ENCODE measurements at places on chromosomes 12 and 14.
A peak's percentile ranks its signal among the peaks of the same experiment; 100 is the strongest.

GRCh38 chr14:70635971-70636595, 5.6 kb upstream of the TTC9 start:
- no peak for DNase-seq
- H3K27me3 ChIP-seq: peaks cover 46% of the 10 kb centered on the region
- peaks cover 3% of the 10 kb centered on the region for H3K4me1 ChIP-seq
- H3K4me3 ChIP-seq: no peak overlapping the region
- no peak overlapping the region for H3K27ac ChIP-seq
- peaks cover 2% of the 10 kb centered on the region for H3K36me3 ChIP-seq

- no peaks in the 10 kb centered on the region for H3K27me3 ChIP-seq
- H3K4me3 ChIP-seq: no peak overlapping the region
- no peak for DNase-seq
- H3K36me3 ChIP-seq: no peaks in the 10 kb centered on the region
- H3K27ac ChIP-seq: no peak overlapping the region
- peaks cover 29% of the 10 kb centered on the region for H3K4me1 ChIP-seq
Measured at GRCh38 chr12:29158115-29158763, 9.2 kb downstream of the FAR2 start.

DNA sequence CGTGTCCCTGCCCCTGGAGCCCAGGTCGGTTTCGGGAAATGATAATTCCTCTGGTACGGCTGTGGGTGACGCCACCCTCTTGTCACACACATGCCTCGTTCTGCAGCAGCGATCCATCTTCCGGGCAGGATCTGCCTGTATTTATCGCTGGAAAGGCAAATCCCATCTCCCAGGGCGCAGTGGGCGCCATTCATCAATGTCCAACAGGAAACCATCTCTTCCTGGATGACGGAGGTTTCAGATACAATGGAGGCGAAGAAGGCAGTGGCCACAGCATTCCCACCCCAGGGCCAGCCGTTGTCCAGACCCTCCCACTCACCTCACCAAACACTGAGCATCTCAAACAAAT, 74.2 kb downstream of the NOC4L start:
- peaks cover 2% of the 10 kb centered on the region for H3K36me3 ChIP-seq
- DNase-seq: peak; percentile 57
- H3K27me3 ChIP-seq: peaks cover 55% of the 10 kb centered on the region
- no peak overlapping the region for H3K4me3 ChIP-seq
- H3K4me1 ChIP-seq: peaks cover 5% of the 10 kb centered on the region
- no peak overlapping the region for H3K27ac ChIP-seq

DNA sequence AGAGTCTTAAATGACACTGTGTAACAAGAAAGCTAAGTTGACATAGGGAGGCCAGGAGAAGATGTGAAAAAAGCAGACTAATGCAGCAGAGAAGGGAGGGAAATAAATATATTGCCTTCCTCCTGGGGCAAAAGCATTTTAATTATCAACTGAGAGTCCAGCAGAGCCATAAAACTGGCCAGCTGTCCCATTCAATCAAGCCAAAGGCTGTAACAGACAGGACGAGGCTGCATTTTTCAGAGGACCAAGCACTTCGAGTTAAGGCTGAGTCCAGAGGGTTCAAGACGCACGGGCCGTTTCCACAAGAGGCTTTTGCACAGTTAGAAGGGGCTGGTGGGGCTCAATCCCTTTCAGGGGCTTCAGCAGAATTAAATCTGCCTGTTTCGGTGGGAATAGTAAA, 20.4 kb downstream of the MAP3K9 start:
- DNase-seq: no peak
- peaks cover 13% of the 10 kb centered on the region for H3K4me1 ChIP-seq
- peaks cover 3% of the 10 kb centered on the region for H3K27me3 ChIP-seq
- H3K27ac ChIP-seq: no peak overlapping the region
- H3K4me3 ChIP-seq: no peak overlapping the region
- peaks cover 2% of the 10 kb centered on the region for H3K36me3 ChIP-seq

DNA sequence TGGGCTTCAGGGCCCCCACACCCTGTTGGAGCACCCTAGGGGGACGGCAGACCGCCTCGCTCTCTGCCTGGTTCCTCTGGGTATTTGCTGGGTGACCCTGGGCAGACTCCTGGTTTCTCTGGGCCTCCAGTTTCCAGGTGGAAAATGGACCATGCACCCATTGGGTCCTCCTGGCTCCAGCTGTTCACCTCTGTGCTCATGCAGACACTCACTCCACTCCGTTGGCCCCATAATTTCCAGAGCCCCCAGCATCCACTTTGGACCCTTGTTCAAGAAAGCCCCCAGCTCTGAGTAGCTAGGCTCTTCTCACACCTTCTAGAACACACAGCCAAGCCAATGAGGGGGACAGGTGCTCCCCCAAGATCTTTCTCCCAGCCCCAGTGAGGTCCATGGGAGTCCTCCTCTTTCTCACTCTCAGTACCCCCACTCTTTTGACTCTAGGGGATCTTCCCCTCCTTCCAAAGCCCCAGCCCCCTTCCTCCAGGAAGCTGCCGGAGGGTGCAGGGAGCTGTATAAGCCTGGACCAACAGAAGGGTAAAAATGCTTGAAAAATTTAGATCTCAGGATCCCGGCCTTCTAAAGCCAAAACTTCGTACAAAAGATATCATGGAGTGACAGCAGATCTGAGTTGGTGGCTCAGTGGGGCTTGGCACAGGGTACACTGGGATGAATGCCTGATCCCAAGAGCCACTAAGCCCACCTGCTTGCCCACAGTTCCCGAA, 174.8 kb upstream of the RTL1 start:
- peak; percentile 24 for DNase-seq
- H3K4me1 ChIP-seq: peaks cover 34% of the 10 kb centered on the region
- no peak overlapping the region for H3K4me3 ChIP-seq
- H3K27me3 ChIP-seq: no peaks in the 10 kb centered on the region

- peak overlapping the region; percentile 98 for H3K27ac ChIP-seq
- H3K4me3 ChIP-seq: peak overlapping the region; percentile 91
- H3K4me1 ChIP-seq: peaks cover 51% of the 10 kb centered on the region
- no peaks in the 10 kb centered on the region for H3K27me3 ChIP-seq
Measured at GRCh38 chr14:85533023-85533860, 3.3 kb downstream of the FLRT2 start.

DNA sequence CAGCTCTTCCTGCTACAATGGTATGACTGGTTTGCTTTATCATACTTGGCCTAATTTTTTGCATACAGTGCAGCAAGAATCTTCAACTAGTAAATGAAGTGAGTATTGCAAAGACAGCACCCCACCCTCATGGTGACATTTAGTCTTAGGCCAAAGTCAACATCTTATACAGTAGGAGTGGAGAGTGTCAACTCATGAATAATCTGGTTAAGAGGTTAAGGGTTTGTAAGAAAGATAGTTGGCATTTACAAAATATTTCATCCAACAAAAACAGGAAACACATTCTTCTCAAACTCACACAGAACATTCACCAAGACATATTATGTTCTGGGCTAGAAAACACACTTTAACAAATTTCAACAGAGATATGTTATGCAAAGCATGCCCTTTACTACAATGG, 2.2 kb upstream of the OAS1 start:
- no peak overlapping the region for H3K27ac ChIP-seq
- H3K4me3 ChIP-seq: no peak overlapping the region
- no peaks in the 10 kb centered on the region for H3K36me3 ChIP-seq
- no peak for DNase-seq

- H3K27ac ChIP-seq: no peak overlapping the region
- H3K4me1 ChIP-seq: no peaks in the 10 kb centered on the region
- H3K36me3 ChIP-seq: no peaks in the 10 kb centered on the region
- no peak overlapping the region for H3K4me3 ChIP-seq
- H3K27me3 ChIP-seq: no peaks in the 10 kb centered on the region
- DNase-seq: no peak
Measured at GRCh38 chr14:63972323-63972932, 119.6 kb downstream of the SYNE2 start.

GRCh38 chr12:103632554-103633216, 45.6 kb downstream of the STAB2 start:
- DNase-seq: no peak
- no peaks in the 10 kb centered on the region for H3K36me3 ChIP-seq
- no peak overlapping the region for H3K27ac ChIP-seq

DNA sequence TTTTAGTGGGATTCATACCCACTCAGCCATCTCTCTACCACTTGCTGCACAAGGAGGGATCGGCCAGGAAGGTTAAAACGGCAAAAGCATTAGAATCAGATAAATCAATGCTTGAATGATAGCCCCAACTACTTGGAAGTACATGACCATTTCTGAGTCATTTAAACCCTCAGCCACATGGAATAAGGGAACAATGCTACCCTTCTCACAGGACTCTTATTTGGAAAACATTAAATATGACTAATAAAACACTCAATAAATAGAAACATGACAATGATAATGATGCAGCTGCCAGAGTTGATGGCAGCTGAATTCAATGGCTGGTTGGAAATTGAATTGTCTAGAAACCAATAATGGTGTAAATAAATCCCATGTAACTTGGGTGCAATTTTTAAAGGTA, 165.4 kb downstream of the FLRT2 start:
- no peaks in the 10 kb centered on the region for H3K4me1 ChIP-seq
- H3K36me3 ChIP-seq: no peaks in the 10 kb centered on the region
- DNase-seq: no peak
- no peak overlapping the region for H3K4me3 ChIP-seq
- no peaks in the 10 kb centered on the region for H3K27me3 ChIP-seq

DNA sequence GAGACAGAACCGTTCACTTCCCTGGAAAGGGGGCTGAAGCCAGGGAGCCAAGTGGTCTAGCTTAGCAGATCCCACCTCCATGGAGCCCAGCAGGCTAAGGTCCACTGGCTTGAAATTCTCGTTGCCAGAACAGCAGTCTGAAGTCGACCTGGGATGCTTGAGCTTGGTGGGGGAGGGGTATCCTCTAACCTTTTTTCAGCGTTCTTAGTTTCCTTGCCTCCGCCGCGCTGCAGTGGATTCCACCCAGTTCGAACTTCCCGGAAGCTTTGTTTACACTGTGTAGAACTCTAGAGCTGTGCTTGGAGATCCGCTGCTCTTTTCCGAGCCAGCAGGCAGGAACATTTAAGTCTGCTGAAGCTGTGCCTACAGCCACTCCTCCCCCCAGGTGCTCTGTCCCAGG, 45.2 kb upstream of the FKBP4 start:
- peaks cover 9% of the 10 kb centered on the region for H3K4me1 ChIP-seq
- H3K27ac ChIP-seq: no peak overlapping the region
- no peak overlapping the region for H3K4me3 ChIP-seq
- DNase-seq: no peak
- H3K27me3 ChIP-seq: peaks cover 45% of the 10 kb centered on the region

DNA sequence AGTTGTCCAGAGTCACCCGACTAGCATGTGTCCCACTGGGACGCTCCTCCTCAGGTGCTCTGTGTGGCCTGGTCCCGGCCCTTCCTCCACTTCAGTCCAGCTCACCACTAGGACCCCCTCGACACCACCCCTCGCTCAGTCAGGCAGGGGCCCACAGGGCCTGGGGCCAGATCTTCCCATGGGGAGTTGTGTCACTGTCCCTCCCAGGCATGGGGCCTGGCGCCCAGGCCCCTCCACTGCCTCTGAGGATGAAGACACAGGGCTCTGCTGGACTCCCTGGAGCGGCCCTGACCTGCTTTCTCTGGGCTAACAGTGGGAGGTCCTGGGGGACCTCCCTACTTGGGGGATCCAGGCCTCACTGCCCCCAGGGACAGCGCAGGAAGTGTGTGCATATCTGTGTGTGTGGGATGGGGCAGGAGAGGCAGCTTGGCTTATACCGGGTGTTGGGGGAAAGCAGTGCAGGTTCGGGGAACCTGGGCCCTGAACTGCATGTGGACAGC, 43.8 kb downstream of the KRT80 start:
- H3K27ac ChIP-seq: peak overlapping the region; percentile 93
- H3K4me1 ChIP-seq: peaks cover 73% of the 10 kb centered on the region
- no peaks in the 10 kb centered on the region for H3K36me3 ChIP-seq

DNA sequence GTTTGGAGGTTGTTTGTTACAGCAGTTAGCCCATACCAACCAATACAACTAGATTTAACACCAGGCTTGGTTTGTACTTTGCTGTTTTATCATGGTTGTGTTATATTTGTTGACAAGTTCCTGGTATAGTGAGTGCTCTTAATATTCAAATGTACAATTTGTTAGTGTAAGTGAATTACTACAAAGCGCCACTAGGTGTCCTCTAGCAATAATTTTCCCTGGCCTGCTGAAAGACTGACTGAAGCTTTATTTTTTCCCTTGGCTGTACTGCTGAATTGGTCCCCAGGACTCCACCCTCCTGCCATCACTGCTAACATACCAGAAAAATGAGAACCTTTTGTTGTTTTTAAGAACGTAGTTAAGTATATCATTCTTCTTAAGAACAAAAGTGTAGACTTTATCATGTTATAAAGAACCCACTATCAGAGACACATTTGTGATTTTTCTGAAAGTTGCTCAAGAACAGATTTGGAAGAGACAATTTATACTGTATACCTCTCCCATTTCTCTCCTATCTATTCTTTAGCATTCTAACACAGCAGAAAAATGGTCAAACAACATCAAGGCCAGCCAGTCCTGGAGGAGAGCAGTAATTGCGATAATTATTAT, 75.3 kb upstream of the FAR2 start:
- H3K27ac ChIP-seq: no peak overlapping the region
- H3K4me3 ChIP-seq: no peak overlapping the region
- peaks cover 2% of the 10 kb centered on the region for H3K36me3 ChIP-seq
- peaks cover 15% of the 10 kb centered on the region for H3K4me1 ChIP-seq
- no peak for DNase-seq

GRCh38 chr14:86777963-86778602, 1214.9 kb downstream of the GALC start:
- no peak overlapping the region for H3K27ac ChIP-seq
- no peak for DNase-seq
- H3K4me3 ChIP-seq: no peak overlapping the region
- H3K27me3 ChIP-seq: no peaks in the 10 kb centered on the region
- H3K36me3 ChIP-seq: no peaks in the 10 kb centered on the region

- DNase-seq: no peak
- H3K4me3 ChIP-seq: no peak overlapping the region
- H3K27ac ChIP-seq: peak overlapping the region; percentile 93
- H3K36me3 ChIP-seq: peaks cover 68% of the 10 kb centered on the region
- H3K27me3 ChIP-seq: no peaks in the 10 kb centered on the region
Measured at GRCh38 chr14:68884031-68885030, 91.5 kb upstream of the ZFP36L1 start.

GRCh38 chr12:22598141-22598762, 26.7 kb upstream of the ETNK1 start:
- no peaks in the 10 kb centered on the region for H3K27me3 ChIP-seq
- no peak overlapping the region for H3K27ac ChIP-seq
- peaks cover 1% of the 10 kb centered on the region for H3K36me3 ChIP-seq
- H3K4me3 ChIP-seq: no peak overlapping the region

DNA sequence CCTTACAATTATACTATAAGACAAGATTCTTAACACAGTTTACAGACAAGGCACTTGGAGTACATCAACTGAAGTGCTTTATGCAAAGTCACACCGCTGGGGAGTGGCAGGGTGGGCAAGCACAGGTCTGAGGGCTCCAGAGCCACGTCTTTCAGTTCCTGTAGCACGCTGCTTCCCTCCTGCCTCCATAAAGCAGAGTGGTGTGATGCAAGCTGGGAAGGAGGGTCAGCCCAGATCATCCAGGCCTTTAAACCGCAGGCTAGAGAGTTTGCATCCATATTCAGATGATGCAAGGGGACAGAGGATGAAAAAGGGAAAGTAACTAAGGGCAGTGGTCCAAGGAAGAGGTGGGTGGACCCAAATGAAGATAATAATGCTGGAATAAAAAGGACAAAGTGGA, 132.6 kb downstream of the ITPR2 start:
- no peak overlapping the region for H3K27ac ChIP-seq
- H3K36me3 ChIP-seq: peaks cover 9% of the 10 kb centered on the region
- DNase-seq: no peak
- no peak overlapping the region for H3K4me3 ChIP-seq
- H3K27me3 ChIP-seq: no peaks in the 10 kb centered on the region
- peaks cover 19% of the 10 kb centered on the region for H3K4me1 ChIP-seq

- H3K36me3 ChIP-seq: no peaks in the 10 kb centered on the region
- no peak overlapping the region for H3K27ac ChIP-seq
- no peaks in the 10 kb centered on the region for H3K4me1 ChIP-seq
- H3K27me3 ChIP-seq: peaks cover 23% of the 10 kb centered on the region
- no peak for DNase-seq
Measured at GRCh38 chr14:81273521-81273920, 52.8 kb upstream of the GTF2A1 start.

All from chondrocyte (in vitro differentiated cells).